ENCODE measurements at places on chromosomes 12 and 14. TPM values are rescaled to one million over a fixed set of nuclear protein-coding genes. Genes with fewer than 3 reads are reported as not detected.

DNA sequence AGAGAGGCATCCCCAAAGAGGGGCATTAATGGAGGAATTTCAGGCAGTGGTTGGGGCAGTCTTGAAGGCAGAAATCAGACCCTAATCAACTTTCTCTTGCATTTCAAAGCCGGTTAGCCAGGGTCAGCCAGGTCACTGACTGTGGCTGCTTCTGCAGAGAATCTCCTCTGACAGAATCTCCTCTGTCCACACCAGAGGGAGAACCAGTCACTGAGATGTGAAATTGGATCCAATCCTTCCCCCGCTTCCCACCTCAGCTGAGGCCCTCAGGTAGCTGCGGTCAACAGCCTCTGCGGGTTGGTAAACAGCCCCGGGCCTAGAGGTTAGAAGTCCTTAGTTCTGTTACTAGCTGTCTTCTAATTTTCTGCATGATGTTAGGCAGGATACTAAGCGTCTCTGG is 39.8 kb upstream of the NUAK1 start:
- no peak for DNase-seq

DNA sequence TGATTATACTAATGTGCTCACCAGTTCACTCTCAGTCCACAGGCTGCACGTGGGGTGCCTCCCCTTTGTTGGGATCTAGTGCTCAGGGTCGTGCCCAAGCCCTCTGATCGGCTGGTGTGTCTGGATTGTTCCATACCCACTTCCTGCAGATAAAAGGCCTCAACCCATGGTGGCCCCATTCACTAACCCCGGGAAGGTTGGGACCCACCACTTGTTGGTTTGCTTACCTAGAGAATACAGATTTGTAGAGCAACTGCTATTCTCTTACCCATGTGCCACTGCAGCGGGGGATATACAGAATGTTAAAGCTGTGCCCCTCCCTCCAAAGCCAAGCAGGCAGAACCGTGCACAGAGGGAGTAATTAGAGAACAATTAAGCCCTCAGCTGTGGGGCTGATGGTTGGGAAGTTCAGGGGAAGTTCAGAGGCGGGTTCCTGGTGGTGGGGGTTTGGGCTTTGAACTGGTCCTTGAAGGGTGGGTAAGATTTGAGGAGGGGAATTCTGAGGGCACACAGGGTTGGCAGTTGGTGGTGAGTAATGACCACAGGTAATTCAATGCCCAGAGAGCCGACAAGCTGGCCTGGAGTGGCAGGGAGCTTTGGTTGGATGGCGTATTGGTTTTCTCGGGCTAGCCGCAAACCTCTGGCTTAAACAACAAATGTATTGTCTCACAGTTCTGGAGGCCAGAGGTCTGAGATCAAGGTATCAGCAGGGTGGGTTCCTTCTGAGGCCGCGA is 68.8 kb downstream of the ADCK1 start:
- no peak for DNase-seq

DNA sequence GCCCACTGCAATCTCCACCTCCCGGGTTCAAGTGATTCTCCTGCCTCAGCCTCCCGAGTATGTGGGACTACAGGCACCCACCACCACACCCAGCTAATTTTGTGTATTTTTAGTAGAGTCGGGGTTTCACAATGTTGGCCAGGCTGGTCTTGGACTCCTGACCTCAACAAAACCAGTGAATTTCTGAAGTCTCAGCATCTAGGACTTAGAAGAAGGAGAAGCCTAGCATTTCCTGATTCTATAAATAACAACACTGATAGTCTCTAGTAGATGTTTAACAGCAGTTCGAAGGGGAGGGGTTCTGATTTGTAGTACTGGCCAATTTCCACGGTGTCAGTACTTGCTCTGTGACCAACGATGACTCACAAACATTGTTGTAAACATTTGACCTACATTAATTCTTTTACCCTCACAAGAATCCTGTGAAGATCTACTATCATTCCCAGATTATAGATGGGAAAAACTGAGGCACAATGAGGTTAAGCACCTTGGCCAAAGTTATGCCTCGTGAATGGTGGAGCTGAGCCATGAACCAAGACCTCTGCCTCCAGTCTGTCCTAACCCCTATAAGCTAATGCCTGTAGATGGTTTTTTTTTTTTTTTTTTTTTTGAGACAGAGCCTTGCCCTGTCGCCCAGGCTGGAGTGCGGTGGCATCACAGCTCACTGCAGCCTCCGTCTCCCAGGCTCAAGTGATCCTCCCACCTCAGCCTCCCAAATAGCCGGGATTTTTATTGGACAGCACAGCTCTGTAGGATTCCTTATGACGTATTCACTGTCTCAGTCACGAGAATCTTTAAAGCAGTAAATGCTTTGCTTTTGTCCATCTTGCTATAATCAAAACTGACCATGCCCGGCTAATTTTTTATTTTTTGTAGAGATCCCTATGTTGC is 5.2 kb downstream of the P2RX4 start:
- no peak for DNase-seq

- DNase-seq = no peak
These were observed 92.0 kb upstream of the AMN1 start for GRCh38 chr12:31820832-31821231.

DNA sequence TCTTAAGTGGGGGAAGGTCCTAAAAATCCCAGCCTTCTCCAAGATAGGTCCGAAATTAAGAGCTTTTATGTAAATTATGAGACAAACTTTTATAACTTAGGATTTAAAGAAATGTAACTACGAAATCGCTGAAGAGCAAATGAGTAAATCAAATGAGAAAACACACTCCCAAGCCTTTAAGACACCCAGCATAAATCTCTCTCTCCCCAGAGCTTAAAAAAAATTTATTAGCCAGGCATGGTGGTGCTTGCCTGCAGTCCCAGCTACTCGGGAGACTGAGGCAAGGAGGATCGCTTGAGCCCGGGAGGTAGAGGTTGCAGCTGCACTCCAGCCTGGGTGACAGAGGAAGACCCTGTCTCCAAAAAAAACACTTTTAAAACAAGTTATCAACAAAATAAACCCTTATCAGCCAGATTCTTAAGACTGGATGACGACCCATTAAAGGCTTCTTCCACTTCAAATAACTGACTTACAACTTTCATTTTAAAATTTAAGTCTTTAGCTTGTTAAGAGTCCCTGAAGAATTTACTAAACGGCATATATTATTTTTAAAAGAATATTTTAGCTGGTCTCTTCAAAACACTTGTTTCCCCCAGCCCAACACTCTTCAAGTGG is 3.2 kb downstream of the PTGES3 start:
- no peak for DNase-seq

- DNase-seq = no peak
These were observed 36.1 kb downstream of the PARP11 start for GRCh38 chr12:3837049-3837448.

GRCh38 chr14:78157494-78158437 is 12.4 kb upstream of the NRXN3 start:
- no peak for DNase-seq

- no peak for DNase-seq
These were observed 293.9 kb downstream of the RAD51B start for GRCh38 chr14:68113343-68113930.

GRCh38 chr12:108182096-108182495 is 53.0 kb downstream of the WSCD2 start:
- no peak for DNase-seq

GRCh38 chr12:64631197-64631596 is 20.9 kb downstream of the RASSF3 start:
- no peak for DNase-seq

- DNase-seq = no peak
These were observed 288.4 kb downstream of the FBXL14 start for GRCh38 chr12:1305791-1306500.

GRCh38 chr14:95039259-95039992 is 117.9 kb downstream of the DICER1 start:
- no peak for DNase-seq

GRCh38 chr14:104966981-104967385 is 11.2 kb downstream of the AHNAK2 start:
- DNase-seq = peak; percentile 48

GRCh38 chr14:88630565-88630964 is 67.7 kb downstream of the ZC3H14 start:
- no peak for DNase-seq

- no peak for DNase-seq
These were observed 2.2 kb upstream of the KLRG1 start for GRCh38 chr12:8987163-8987562.

DNA sequence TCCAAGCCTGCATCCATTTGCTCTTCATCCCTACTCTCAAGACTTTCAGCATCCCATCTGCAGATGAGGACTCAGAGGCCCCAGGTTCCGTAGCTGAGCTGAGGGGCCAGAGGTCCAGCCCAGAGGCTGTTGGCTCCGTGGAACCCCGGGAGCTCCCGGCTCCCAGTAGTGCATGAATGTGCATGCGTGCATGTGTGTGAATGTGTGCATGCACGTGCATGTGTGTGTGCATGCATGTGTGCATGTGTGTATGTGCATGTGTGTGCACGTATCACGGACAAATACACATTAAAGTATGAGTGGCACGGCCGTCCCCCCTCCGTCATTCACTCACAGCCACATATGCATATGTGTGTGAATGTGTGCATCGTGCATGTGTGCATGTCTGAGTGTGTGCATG is 149.9 kb downstream of the KIF26A start:
- DNase-seq = peak; percentile 24

DNA sequence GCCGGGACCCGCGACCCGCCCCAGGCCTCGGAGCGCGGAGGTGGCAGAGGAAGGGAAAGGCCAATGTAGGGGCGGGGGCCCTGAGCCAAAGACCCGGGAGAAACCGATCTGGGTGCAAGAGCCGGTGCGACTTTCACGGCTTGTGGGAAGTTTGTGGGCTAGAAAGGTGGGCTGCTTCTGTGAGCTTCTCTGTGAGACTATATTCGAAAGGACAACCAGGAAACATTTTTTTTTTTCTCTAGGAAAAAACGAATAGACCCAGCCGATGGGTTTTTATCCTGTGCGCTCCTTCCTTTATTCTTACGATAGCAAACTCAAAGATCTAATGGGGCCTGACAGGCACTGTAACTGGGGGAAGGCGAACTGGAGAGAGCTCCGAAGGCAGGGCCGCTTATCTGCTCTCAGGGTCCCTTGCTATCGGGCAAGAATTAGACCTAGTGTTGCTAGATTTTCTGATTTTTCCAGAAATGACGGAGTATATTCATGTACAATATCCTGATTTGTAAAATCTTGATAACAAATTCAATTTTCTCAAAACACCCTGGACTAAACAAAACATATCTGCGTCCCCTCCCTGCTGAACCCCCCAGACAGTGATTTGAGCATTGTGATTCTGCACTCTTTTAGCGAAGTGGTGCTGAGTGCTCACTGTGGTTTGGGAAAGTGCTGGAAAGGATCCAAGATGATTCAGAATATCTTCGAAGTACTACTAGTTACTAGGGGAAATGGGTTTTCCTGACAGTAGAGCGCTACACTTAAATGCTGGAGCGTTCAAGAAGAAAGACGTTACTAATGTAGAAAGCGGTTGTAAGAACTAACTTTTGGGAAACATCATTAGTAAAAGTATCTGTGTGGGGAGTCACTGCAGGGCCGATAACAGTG is 563 bp upstream of the STXBP6 start:
- DNase-seq = no peak

- DNase-seq = no peak
These were observed 1.7 kb downstream of the KCNH3 start for GRCh38 chr12:49540229-49541139.

DNA sequence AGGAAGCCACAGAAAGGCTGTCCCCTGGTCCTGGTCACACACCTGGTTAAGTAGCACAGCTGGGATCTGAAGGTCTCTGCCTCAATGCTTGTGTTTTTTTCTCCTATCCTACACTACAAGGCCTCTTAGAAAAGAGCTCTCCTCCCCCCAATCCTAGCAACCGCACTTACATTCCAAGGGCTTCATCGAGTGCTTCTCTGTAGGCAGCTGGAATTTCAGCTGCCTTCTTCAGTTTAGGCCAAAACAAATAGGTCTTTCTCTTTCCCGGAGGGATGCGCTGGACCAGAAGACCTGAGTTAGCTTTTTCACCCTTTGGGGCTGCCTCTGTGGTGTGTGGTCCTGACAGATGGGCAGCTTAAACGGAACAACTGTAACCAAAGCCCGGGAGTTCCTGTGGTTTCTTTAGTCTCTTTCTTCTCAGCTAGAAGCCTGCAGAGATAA is 109.7 kb downstream of the GPATCH2L start:
- DNase-seq = no peak

GRCh38 chr14:106691601-106692291 is 1165.4 kb downstream of the TMEM121 start:
- peak; percentile 56 for DNase-seq

- DNase-seq = no peak
These were observed 169.2 kb downstream of the TMTC2 start for GRCh38 chr12:82855872-82856271.

DNA sequence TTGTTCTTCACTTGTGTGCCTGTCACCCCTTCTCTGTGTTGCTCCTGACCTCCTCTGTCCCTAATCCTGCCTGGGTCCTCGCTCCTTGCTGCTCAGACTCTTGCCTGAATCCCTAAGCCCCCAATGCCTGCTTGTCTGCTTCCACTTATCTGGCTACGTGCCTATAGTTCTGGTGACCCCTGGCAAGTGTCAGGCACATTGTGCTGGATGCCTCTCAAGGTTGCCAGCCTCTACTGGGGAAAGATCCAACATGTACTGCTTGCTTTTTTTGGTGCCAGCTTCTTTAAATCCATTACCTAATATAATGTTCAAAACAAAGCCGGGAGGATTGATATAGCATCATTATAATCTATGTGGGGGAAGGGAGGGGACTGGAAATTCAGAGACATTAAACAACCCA is 448.0 kb upstream of the CCDC196 start:
- no peak for DNase-seq

DNA sequence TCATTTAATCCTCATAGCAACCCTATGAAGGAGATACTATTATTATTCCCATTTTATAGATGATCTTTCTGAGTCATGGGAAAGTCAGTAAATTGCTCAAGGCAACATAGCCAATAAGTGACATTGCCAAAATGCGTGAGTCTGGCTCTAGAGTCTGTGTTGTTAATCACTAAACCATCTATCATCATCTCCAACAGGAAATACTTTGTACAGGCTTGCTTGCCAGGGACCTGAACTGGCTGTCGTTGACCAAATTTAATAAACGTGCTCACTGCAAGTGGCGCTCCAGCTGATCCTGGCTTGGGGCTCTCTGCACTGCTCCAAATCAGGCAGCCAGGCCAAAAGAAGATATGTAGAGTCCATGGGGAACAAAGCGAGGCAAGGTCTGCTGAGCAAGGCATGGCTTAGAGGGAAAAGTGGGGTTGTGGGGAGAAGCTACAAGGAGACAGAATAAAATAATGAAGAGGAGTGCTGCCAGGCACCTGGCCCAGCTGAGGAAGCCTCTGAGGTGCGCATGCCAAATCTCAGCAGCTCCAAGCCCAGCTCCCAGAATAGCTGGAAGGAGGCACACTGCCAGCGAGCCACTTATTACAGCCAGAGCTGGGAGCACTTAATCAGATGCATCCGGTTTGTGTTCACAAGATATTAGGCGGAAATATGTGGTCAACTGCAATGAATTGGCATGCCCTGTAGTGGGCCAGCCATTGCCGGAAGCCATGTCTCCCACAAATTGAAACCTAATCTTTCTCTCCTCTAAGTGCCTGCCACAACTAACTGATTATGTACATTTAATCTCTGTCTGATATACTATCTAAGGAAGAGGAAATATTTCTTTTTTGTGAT is 43.3 kb upstream of the PTPRO start:
- peak; percentile 89 for DNase-seq

GRCh38 chr14:90739318-90740068 is 76.7 kb downstream of the TTC7B start:
- DNase-seq = no peak

Gene KRT77
- total RNA-seq = not detected

Gene ACOT6
- total RNA-seq = not detected

Gene BATF
- total RNA-seq = 6.7 TPM

Gene JKAMP
- 44.6 TPM for total RNA-seq

Gene SLC17A8
- not detected for total RNA-seq

Gene ANG
- 29.3 TPM for total RNA-seq

Gene MYH6
- 0.62 TPM for total RNA-seq

Gene PLCZ1
- not detected for total RNA-seq

Gene SCYL2
- 45.0 TPM for total RNA-seq

Measured in lower lobe of right lung (tissue), 2 donors.